ENCODE measurements at places on chromosomes 4 and X. TPM values are rescaled to one million over a fixed set of nuclear protein-coding genes. Genes with fewer than 3 reads are reported as not detected.

DNA sequence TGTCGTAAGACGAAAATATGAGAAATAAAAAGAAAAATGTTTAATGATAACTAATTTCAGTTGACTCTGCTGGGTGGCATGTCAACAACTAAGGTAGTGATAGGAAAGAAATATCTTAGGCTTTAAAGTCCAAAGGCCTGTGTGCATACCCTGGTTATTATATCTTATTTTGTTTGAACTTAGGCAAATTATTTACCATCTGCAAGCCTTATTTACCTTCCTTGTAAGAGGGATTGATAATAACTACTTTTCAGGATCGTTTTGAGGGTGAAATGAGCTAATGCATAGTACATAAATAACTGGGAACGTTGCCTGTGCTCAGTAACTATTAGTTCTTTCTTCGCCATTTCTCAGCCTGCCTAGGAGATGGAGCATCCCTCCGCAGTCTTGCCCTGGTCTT is 41.6 kb upstream of the TAB3 start:
- no peaks in the 10 kb centered on the region for H3K4me1 ChIP-seq
- no peaks in the 10 kb centered on the region for H3K27me3 ChIP-seq
- H3K27ac ChIP-seq: no peak overlapping the region

DNA sequence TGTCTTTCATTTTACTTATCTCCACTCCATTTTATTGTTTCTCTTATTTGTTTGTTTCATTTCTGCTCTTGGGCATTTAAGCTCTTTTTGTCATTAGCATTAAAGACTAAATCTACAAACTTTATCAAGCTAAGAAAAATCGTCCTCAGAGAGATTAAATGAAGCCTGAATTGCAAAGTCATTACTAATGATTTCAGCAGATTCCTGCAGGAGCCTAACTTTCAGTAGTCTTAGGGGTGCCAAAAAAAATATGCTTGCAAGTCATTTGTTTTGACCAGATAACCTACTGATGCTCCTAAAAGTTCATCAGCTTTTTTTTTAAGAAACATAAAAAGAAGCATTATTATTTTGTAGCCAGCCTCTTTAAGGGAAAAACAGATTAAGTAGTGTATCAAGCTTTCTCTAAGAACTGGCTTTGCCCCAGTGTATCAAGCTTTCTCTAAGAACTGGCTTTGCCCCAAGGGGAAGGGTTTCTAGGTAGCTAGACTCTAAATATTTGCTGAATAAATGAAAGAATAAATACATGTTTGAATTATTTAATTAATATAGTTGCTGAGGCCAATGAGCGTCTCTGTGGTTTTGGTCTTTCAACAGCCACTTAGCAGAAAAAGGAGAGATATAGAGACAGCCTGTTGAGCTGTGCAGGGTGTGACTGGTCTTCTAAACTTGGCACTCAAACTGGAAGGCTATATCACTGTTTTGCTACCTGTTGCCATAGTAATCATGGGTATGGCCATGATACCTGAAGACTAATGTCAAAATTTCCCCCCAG is 174.2 kb downstream of the BTC start:
- no peak overlapping the region for H3K27ac ChIP-seq
- H3K4me1 ChIP-seq: peaks cover 20% of the 10 kb centered on the region
- H3K36me3 ChIP-seq: no peaks in the 10 kb centered on the region
- no peak overlapping the region for H3K4me3 ChIP-seq

- H3K27me3 ChIP-seq: no peaks in the 10 kb centered on the region
- no peaks in the 10 kb centered on the region for H3K4me1 ChIP-seq
- DNase-seq: no peak
- H3K27ac ChIP-seq: no peak overlapping the region
These were observed 29.7 kb downstream of the FAM133A start for GRCh38 chrX:93703701-93704100.

DNA sequence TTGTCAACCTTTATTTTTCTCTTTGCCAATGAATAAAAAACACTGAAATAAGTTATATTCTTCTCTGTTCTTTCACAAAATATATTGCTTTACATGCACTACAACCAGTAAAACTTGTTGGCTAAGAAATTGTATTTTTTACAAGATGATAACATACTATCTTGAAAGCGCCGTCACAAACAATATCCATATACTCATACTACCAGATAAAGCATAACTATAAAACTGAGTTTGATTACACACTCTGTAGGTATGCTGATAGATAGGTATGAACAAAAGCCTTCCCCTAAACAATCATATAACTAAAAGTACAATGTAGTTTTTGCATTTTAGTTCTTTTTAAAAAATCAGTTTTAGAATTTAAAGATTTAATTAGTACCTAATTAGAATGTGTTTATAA is 13.6 kb upstream of the BMP2K start:
- peaks cover 2% of the 10 kb centered on the region for H3K27me3 ChIP-seq
- no peaks in the 10 kb centered on the region for H3K36me3 ChIP-seq
- H3K4me1 ChIP-seq: peaks cover 2% of the 10 kb centered on the region
- no peak overlapping the region for H3K27ac ChIP-seq
- no peak overlapping the region for H3K4me3 ChIP-seq
- DNase-seq: no peak

DNA sequence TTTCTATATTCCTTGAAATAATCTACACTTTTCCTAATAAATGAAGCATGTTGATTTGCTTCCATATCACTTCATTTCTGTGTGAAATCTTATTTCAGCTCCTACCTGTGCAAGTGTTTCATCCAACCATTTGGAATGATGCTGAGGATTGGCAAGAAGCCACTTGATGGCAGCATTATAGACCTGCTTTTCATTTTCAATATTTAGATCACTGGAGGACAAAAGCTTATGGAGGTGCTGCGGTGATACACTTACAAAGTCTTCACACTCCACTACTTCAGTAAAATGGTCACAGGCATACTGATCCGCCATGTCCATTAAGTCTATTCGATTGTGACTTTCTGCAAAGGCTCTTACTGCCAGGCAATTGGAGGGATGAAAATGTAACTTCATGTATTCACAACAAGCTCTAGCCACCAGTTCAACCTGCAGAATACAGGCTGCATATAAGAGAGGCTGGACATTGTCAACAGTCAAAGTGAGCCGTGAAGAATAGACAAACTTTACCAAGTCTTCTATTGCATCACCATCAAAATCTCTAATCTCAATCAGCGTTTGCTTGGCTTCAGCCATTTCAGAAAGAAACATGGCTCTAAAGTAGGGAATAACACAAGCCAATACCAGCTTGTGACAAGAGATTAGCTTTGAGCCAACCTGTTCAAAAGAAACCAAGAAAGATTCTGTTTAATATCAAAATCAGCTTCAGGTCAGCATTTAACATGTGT is 35.1 kb downstream of the KLHL8 start:
- H3K27ac ChIP-seq: no peak overlapping the region
- DNase-seq: no peak
- H3K4me3 ChIP-seq: no peak overlapping the region
- H3K4me1 ChIP-seq: no peaks in the 10 kb centered on the region
- H3K36me3 ChIP-seq: peaks cover 1% of the 10 kb centered on the region

- DNase-seq: no peak
- no peaks in the 10 kb centered on the region for H3K4me1 ChIP-seq
- no peak overlapping the region for H3K27ac ChIP-seq
- peaks cover 6% of the 10 kb centered on the region for H3K27me3 ChIP-seq
These were observed 128.9 kb downstream of the CEP135 start for GRCh38 chr4:56077676-56078075.

DNA sequence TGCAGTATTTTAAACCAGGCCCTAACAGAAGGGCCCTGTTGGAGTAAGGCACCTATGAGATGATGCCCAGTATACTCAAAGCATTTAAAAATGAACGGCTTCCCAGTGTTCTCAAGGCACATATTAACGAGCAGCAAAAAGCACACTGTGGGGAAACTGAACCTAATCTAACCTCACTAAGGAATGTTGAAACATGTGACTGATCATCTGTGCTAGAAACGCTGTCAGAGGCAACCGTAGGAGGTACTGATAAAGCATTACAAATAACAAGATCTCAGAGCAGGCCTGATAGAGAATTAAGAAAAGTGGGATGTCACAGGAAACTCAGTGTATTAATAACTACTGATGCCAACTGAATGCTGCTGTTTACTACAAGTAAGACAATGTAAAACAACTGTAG is 24.0 kb downstream of the ASB9 start:
- H3K36me3 ChIP-seq: no peaks in the 10 kb centered on the region
- DNase-seq: no peak
- H3K27ac ChIP-seq: no peak overlapping the region

The LIMCH1 gene
- total RNA-seq: not detected

The NDP gene
- not detected for total RNA-seq

All from activated CD4-positive, alpha-beta T cell treated with anti-CD3 and anti-CD28 coated beads for 36 hours (primary cell).